ENCODE measurements at places on chromosomes 3 and 15. TPM values are rescaled to one million over a fixed set of nuclear protein-coding genes. Genes with fewer than 3 reads are reported as not detected.
A peak's percentile ranks its signal among the peaks of the same experiment; 100 is the strongest.

Gene LRRIQ4
- 0.17 TPM for total RNA-seq

Gene PODXL2
- total RNA-seq, result 19.6 TPM

Gene CA12
- total RNA-seq, result 19.6 TPM

Gene TGM4
- total RNA-seq, result 0.35 TPM

Gene CCDC50
- 197 TPM for total RNA-seq

Gene TMEM266
- not detected for total RNA-seq

GRCh38 chr15:25711164-25711563, 152.0 kb downstream of the ATP10A start:
- no peak for DNase-seq

GRCh38 chr15:24675332-24676144, at the start of gene NPAP1:
NPAP1 (plus strand) TSS chr15:24675775; CDS start chr15:24675868, 93 bp downstream.
- DNase-seq, result no peak

- DNase-seq, result no peak
These were observed 650.9 kb upstream of the SEMA6D start for GRCh38 chr15:47066392-47066791.

DNA sequence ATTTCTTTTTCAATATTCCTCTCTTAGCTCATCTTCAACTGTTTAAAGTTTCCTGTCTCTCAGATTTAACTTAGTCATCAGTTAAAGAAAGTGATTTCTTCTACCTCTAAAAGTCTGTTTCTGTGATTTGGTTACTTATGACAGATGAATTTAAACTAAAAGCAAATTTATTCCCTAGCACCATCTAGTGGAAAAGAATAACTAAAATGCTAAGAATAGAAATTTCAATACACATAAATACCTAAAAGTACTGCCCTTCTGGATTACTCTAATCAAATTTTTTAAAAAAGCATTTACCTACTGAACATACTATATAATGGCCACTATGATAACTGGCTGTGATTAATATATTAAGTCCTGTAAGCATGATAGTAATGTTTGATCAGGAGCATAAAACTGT, 14.0 kb upstream of the ZCWPW2 start:
- DNase-seq, result peak; percentile 18

DNA sequence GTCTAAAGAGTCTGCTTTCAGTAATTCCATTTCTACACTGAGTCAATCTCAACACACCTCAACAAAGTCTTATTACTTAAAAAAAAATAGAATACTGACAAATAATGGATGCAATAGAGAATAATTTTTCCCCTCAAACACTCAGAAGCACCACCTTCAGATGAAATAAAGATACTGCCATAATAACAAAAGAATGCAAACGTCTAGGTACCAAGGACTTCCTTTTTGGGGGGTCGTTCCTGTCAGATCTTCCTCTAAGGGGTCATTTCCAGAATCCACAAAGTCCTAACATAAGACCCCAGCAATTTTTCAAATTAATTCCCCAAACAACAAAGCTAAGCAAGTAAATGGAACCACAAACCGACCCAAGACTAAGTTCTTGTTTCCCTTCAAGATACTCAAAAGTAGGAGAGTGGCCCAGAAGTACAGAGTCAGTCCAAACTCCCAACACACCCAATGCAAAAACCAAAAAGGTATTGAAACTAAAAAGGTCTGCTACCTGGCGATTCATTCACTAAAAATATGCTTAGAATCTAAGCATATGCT, 1.3 kb downstream of the RYK start:
- no peak for DNase-seq

GRCh38 chr15:60906146-60906674, 322.9 kb downstream of the RORA start:
- DNase-seq, result no peak

- peak; percentile 4 for DNase-seq
These were observed 233.9 kb upstream of the CADM2 start for GRCh38 chr3:84724877-84725276.

GRCh38 chr3:192445770-192446644, 281.3 kb downstream of the FGF12 start:
- peak; percentile 32 for DNase-seq

- no peak for DNase-seq
These were observed 217.8 kb downstream of the UACA start for GRCh38 chr15:70545526-70545925.

GRCh38 chr3:116835658-116836057, 126.1 kb downstream of the TUSC7 start:
- no peak for DNase-seq

GRCh38 chr15:20386198-20386597, 155.4 kb downstream of the GOLGA6L6 start:
- no peak for DNase-seq
